ENCODE measurements at places on chromosomes 1 and 21.

GRCh38 chr21:46667741-46668380, 32.4 kb downstream of the PRMT2 start:
- DNase-seq = peak; percentile 55

- DNase-seq = no peak
These were observed 26.1 kb upstream of the STMN1 start for GRCh38 chr1:25932321-25932720.

DNA sequence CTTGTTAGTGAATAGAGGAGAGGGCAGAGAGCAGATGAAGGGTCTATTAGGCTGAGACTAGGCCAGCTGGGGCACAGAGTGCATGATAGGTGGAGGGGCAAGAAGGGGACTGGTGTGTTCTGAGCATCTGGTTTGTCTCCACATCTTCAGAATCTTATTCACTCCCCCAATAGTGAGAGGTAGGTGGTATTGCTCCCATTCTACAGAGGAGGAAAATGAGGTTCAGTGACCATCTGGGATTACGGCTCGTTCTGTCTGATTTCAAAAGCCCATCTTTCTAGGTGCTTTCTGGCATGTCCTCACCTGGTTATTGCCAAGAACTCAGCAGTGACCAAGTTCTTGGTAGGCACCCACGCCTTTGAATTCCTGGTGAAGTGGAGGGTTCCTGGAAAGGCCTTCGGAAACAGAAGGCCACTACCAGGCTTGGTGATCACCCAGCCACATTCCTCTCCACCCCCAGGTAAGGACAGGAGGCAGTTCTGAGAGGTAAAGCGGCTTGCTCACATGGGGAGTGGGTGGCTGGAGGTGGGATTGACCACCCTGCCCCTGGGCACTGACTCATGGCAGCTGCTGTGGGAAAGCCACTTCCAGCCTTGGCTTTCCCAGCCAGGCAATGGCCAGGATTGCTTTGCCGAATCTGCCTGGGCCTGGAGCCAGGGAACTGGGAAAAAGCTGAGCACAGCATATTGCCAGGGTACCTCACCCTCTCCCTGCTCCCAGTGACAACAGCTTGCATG, 18.8 kb upstream of the CITED4 start:
- no peak for DNase-seq

- DNase-seq = no peak
These were observed 14.4 kb upstream of the ZFP69B start for GRCh38 chr1:40435876-40436275.

GRCh38 chr1:200445213-200445612, 35.4 kb upstream of the ZNF281 start:
- DNase-seq = no peak

GRCh38 chr1:42118125-42118524, 35.1 kb upstream of the GUCA2B start:
- no peak for DNase-seq

DNA sequence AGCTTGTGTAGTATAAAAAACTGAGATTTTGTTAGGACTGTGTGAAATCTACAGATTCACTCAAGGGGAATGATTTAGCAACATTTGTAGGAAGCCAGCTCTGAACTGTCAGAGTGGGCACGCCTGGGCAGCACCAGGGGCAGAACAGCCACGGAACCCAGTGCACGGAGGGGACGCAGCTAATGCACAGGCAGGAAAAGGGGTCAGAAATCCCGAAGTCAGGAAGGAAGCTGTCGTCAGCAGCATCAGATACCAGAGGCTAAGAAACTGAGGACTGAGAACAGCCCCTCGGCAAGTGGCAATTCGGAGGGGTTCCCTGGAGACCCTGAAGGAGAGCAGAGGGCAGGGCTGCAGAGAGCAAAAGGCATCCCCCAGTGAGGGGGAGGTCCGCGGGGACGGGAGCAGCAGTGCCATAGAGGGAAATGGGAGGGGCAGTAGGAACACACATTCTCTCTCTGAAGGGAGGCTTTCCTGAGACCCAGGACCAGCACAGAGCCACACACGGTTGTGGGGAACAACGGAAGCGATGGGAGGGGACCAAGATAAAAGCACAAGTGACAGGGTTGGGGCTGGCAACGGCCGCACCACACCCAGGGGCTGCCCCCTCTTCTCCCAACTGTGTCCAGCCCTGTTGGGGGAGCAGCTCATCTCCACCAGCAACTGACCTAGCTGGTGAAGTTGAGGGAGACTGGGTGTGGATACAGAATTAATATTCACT, 12.7 kb downstream of the UBE2J2 start:
- DNase-seq = no peak

DNA sequence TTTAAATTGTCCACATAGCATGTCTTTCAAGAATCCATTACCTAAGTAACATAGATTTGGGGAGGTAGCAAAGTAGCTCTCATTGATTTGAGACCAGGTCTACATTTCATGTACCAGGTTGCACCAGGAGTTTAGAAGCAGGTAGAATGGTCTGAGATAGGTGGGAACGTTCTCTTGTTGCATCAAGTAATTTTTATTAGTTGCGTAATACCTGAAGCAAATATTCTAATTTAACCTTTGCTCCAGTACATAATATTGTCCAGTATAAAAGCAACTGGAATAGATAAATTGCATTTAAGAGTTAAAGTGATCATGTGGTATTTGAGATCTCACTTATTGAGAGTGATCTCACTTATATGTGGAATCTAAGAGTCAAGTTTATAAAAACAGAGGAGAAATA, 597.1 kb upstream of the PRMT6 start:
- no peak for DNase-seq

- no peak for DNase-seq
These were observed 74.7 kb downstream of the RIPK4 start for GRCh38 chr21:41692185-41692565.

- DNase-seq = no peak
These were observed 102.7 kb downstream of the ADARB1 start for GRCh38 chr21:45177039-45177438.

- DNase-seq = no peak
These were observed 17.9 kb downstream of the UBE4B start for GRCh38 chr1:10050611-10051010.

DNA sequence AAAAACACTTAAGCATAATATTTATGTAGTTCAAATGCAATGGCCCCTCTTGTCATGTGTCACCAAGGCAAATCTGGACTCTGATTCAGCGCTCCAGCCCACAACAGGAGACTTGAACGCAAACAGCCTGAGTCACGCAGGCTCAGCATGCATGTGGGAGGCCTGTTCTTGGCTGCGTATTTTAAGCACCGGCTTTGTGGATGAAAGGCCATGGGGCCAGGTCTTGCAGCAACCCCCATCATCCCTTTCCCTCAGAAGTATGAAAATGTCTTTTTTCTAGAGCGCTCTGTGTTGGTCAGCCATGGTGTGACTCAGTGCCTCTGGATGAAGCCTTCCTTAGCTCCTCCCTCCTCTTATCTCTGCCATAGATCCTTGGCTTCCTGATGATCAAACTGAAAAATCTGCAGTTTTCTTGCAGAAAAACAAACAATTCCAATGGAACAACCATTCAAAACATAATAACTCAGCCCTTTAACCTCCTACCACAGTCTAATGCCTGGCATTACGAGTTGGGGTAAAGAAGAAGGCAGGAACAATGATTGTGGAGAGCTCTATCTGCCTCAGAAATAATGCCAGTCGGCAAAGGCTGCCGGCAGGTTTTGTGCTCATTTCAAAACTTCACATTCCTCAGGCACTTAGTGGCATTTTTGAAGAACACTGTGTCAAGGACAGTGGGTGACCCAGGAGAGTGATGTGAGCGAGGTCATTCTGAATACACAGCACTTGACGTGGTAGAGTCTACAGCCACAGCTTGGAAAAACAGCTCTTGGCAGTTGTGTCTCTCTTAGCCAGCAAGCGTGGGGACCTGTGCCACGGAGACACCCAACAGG, 167.5 kb downstream of the CLIC6 start:
- DNase-seq = peak; percentile 76

GRCh38 chr21:32127081-32127480, 151.8 kb downstream of the MIS18A start:
- no peak for DNase-seq

GRCh38 chr21:42392731-42393442, 3.0 kb downstream of the TMPRSS3 start:
- no peak for DNase-seq

DNA sequence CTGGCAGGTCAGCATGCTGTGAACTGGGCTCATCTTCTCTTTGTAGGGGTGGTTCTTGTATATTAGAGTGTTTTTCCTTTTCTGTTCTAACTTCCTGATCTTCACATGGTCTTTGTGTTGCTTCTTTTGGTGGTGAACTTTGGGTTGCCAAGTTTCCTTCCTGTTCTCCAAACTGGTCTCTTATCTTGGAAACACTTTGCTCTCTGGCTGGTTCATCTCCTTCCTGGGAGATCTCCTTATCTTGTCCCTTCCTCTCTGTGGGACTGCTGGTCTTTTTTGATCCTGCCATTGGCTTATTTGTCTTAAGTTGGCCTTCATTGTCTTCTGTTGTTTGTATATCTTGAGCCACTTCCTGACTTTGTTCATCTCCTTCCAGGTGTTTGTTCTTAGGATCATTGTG, 2.1 kb downstream of the TCHHL1 start:
- DNase-seq = no peak

DNA sequence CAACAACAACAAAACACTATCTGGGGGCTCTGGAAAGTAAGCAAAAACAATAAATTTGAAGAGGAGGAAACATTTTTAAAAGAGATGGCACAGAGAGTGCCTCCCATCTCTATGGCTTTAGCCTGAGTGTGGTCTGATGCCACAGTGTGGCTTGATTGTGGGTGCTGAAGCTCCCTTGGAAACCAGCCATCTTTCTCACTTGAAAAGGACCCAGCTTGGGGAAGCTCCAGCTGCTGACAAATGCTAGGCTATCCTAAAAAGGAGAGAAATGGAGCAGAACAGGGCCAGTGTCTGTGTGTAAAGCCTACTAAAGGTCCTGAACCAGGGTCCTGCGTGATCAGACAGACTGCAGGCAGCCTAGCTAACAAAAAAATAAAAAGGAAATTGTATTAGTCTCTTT, 642.0 kb upstream of the PTBP2 start:
- DNase-seq = no peak

GRCh38 chr21:25733859-25734653, 648 bp downstream of the ATP5PF start:
- DNase-seq = no peak

DNA sequence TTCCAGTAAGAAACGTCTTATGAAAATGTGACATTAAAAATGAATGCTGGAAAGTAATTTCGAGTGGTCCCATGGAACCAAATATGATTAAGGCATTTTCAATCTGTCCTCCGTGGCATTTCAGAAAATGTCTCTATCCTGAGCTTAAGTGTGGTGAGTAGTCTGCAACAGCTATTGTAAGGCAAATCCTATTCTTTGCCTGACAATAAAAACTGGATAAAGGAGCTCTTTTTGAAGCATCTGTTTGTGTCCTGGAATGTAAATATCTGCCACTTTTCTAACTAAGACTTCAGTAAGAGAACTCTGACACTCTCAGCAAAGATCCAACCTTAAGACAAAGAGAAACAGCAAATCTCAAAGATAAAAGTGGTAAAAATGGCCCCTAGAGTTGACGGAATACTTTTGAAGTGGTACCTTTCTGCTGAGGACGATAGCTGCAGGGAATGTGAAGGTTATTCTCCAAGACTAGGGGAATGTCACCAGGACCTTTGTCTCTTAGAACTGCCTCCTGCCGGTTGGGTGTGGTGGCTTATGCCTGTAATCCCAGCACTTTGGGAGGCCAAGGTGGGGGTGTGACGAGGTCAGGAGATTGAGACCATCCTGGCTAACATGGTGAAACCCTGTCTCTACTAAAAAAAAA, 486.7 kb upstream of the ZP4 start:
- no peak for DNase-seq

- no peak for DNase-seq
These were observed 19.0 kb downstream of the YARS1 start for GRCh38 chr1:32798191-32798590.

- DNase-seq = no peak
These were observed 65.1 kb downstream of the CLSTN1 start for GRCh38 chr1:9758559-9759121.

DNA sequence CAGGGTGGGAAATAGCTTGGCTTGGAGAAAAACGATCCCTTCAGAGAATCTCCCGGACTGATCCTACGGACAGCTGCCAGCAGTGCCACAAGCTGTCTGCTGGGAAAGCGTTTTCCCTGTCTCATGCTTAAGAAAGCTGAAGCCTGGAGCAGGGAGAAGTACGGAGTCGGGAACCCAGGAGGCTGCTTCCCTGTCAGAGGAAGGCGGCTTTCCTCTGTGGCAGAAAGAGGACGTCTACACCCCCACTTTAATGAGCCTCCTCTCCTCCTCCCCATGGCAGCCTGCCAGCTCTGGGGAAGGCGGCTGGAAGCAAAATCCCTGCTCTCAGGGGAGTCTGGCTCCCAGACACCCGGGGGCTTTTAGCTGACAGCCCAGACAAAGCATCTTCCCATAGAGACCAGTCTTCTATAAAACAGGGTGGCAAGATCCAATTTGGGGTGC, 7.3 kb downstream of the KIF21B start:
- no peak for DNase-seq

DNA sequence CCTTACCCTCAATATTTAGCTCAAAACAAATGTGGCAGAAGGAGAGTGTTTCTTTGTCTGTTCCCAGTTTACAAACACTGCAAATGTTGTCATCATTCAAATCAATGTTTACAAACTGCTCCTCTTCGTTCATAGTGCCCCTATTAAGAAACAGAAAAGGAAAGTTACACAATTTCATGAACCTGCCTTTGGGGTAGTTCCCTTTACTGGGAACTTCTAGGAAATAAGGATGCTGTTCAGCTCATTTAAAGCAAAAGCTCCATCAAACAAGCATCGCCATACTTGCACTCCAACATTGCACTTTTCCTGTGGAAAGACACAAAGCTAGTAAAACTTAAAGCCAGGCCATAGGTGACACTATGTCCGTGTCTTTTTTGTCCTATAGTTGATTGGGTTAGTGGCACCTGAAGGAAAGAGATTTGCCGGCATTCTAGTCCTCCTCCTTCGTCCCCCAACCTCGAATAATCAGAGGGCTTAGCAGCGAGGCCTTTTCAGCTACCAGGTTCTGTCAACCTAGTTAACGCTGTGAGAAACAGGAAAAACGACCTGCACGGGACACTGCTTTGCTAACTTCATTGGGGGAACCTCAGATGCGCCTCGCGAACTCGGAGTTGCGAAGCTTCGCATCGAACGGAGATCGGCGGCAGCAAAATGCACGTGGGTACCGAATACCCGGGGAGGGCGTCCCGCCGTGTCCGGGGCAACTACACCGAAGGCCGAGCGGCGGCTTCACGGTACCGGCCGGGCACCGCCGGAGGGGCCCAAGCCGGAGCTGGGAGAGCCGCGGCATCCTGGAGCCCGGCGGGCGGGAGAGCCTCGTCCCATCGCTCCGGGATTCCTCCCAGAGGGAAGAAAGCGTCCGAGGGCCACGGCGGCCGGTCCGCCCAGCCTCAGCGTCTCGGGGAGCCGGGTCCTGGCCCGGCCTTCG, 706 bp downstream of the C21orf91 start:
- DNase-seq = peak; percentile 34

DNA sequence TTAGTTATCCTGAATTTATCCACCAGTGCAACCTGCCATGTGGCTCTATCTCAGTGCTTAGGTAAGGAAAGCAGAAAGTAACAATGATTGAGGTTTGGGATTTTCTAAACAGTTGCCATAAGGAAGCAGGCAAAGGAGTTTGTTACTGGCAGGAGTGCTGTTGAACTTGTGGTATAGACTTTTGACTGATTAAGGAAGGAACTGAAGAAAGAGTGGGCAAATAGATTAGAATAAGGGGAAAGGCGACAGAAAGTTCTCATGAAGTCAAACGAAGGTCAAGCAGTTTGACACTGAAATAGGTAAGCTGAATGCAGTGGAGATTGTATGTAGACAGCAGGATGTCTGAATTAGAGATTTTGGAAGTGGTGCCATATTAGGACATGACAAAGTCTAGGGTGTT, 24.2 kb upstream of the CR2 start:
- DNase-seq = no peak

- DNase-seq = peak; percentile 53
These were observed 123.9 kb downstream of the PTBP2 start for GRCh38 chr1:96845464-96845863.

GRCh38 chr1:58089898-58090534, 456.5 kb downstream of the OMA1 start:
- peak; percentile 10 for DNase-seq
